ENCODE measurements at places on chromosomes 2 and 18. TPM values are rescaled to one million over a fixed set of nuclear protein-coding genes. Genes with fewer than 3 reads are reported as not detected.

DNA sequence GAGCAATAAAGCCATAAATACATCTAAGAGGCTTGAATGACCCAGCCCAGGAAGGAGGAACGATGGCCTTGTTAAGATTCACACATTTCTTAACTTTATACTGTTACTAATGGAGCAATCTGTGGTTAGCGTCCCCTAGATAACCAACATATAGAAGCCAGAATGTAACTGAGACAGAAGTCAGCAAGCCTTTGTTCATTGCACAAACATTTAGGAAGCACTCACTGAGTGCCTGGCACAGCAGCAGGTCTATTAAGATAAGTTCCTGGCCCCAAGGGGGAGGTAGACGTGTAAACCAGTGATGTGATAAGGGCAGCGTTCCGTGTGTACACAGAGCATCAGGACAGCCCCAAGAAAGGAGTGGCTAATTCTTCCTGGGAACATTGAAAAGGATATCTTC is 63.6 kb upstream of the ATL2 start:
- peaks cover 64% of the 10 kb centered on the region for H3K4me1 ChIP-seq
- DNase-seq = no peak
- no peak overlapping the region for H3K4me3 ChIP-seq

DNA sequence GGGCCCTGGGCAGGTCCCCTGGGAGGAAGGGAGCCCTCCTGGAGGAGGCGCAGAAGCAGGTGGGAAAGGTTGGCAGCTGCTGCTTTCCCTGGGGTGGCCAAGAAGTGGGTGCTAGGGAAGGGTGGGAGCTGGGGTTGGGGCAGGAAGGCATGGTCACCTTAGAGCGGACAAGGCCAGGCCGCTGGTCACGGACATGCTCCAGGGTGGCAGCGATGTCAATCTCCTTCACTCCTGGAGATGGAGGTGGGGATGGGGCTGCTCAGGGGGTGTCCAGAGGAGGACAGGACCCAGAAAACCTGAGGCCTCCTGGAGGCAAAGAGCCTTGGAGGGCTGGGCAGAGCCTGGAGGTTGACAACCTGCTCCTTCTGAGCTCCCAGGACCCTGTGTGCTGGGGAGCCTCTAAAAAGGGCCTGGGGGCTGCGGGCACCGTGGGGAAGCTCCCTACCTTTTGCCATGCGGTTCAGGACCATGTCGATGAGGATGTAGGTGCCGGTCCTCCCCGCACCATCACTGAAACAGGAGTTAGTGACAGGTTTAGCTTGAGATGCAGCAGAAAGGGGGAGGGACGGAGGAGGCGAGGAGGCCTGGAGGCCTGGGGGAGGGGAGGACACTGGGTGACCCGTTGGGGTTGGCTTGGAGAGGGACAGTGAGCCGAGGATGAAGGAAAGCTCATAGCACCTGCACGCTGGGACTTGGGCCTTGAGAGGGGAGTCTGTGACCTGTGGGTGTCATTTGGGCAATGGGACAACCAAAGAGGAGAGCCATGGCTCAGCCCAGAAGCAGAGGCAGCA is 11.4 kb downstream of the DNAJB2 start:
- no peaks in the 10 kb centered on the region for H3K27me3 ChIP-seq
- DNase-seq = no peak
- H3K27ac ChIP-seq = peak overlapping the region; percentile 71

- H3K27ac ChIP-seq = no peak overlapping the region
- H3K27me3 ChIP-seq = no peaks in the 10 kb centered on the region
- H3K36me3 ChIP-seq = no peaks in the 10 kb centered on the region
- DNase-seq = no peak
- H3K4me3 ChIP-seq = no peak overlapping the region
Observed at GRCh38 chr2:1010415-1010930, 59.8 kb downstream of the SNTG2 start.

DNA sequence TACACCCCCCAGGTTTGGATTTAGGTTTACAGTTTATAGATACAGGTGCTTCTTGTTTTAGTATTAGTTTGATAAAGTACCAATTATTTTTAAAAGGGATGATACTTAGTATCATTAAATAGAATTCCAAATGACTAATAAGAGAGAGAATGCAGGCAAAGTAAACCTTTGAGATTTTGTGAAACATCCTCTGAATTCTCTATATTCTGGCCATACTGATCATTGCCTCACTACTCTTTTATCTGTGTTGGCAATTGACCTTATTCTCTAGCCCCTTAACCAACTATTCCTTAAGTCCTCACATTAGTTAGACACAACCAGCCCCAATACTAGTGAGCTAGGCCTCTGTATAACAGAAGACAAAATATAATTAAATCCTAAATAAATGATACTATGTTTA is 125.4 kb downstream of the COMMD1 start:
- no peak overlapping the region for H3K27ac ChIP-seq
- no peak overlapping the region for H3K4me3 ChIP-seq
- no peak for DNase-seq
- no peaks in the 10 kb centered on the region for H3K4me1 ChIP-seq

DNA sequence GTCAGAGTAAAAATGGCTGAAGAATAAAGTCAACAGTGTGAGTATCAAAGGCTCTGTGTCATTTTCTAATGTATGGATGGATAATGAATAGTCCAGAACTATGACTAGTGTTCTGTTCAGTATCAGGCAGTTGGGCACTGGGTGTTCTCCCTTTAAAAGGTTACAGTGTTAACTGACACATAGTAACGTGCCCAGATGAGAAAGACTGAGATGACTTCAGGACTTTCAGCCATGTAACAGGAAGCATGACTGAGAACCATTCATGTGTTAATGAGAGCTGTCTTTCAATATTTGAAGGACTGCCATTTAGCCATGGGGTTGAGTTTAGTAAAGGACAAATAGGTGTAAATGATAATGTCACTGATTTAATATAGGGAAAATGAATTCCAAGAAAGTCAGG is 187.1 kb downstream of the GULP1 start:
- DNase-seq = no peak
- H3K36me3 ChIP-seq = no peaks in the 10 kb centered on the region
- H3K4me1 ChIP-seq = no peaks in the 10 kb centered on the region
- no peak overlapping the region for H3K27ac ChIP-seq

DNA sequence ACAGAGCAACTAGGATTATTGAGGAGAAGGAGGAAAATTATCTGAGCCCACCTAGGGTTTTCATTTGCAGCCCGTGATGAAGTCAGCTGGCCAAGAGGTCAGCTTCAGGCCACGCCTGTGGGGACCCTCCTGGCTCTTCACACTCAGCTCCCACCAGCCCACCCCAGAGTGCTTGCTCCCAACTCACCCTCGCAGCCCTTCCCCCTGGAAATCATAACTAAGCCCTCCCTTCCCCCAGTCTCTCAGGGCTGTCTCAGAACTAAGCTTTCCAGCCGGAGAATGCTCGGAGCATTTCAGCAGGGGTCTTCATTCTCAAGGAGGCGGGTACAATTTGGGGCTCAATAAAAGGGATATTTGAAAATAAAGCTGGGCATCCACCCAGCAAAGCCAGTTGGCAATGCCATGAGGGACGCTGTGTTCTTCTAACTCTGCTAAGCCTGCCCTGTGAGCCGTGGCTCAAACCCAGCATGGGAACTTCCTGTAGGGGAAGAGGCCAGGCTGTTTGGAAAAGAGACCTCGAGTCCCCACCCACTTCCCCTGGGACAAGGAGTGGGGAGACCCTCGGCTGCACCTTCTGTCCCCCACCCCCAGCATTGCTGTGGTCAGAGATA is 194.9 kb downstream of the CTIF start:
- H3K27ac ChIP-seq = no peak overlapping the region
- H3K4me3 ChIP-seq = no peak overlapping the region
- peaks cover 26% of the 10 kb centered on the region for H3K4me1 ChIP-seq
- H3K27me3 ChIP-seq = no peaks in the 10 kb centered on the region
- DNase-seq = no peak

DNA sequence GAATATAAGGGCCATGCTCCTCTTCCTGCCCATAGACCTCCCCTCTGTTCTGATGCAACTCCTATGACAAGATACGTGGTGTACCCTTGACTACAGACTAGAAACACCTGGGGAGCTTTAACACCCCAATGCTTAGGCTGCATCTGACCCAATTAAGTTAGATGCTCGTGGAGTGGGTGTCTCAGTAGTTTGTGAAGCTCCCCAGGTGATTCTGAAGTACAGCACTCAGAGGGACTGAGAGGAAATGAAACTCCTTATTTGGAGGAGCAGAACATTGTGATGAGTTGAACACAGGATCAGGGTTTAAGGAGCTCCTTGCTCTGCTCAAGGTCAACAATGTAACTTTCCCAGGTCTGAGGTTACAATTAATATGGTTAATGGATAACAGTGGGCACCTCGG is 80.3 kb upstream of the TTC39C start:
- H3K4me3 ChIP-seq = no peak overlapping the region
- H3K36me3 ChIP-seq = no peaks in the 10 kb centered on the region
- no peaks in the 10 kb centered on the region for H3K27me3 ChIP-seq
- DNase-seq = no peak
- peaks cover 8% of the 10 kb centered on the region for H3K4me1 ChIP-seq

GRCh38 chr18:31241900-31242409 is 76.0 kb upstream of the DSG1 start:
- DNase-seq = no peak
- no peaks in the 10 kb centered on the region for H3K4me1 ChIP-seq
- H3K27ac ChIP-seq = no peak overlapping the region
- H3K27me3 ChIP-seq = no peaks in the 10 kb centered on the region

PPP1R7 gene
- total RNA-seq = 75.9 TPM

LIPG gene
- total RNA-seq = 1.3 TPM

KRTCAP3 gene
- total RNA-seq = 0.45 TPM

TXNDC2 gene
- total RNA-seq = 0.26 TPM

ERMN gene
- total RNA-seq = not detected

ANKRD53 gene
- under 0.01 TPM for total RNA-seq

All from esophagus muscularis mucosa (tissue), 4 donors.